ENCODE measurements at places on chromosomes 7 and 10. TPM values are rescaled to one million over a fixed set of nuclear protein-coding genes. Genes with fewer than 3 reads are reported as not detected.

ZNF25 gene
- 7.0 TPM for polyA plus RNA-seq

DNA sequence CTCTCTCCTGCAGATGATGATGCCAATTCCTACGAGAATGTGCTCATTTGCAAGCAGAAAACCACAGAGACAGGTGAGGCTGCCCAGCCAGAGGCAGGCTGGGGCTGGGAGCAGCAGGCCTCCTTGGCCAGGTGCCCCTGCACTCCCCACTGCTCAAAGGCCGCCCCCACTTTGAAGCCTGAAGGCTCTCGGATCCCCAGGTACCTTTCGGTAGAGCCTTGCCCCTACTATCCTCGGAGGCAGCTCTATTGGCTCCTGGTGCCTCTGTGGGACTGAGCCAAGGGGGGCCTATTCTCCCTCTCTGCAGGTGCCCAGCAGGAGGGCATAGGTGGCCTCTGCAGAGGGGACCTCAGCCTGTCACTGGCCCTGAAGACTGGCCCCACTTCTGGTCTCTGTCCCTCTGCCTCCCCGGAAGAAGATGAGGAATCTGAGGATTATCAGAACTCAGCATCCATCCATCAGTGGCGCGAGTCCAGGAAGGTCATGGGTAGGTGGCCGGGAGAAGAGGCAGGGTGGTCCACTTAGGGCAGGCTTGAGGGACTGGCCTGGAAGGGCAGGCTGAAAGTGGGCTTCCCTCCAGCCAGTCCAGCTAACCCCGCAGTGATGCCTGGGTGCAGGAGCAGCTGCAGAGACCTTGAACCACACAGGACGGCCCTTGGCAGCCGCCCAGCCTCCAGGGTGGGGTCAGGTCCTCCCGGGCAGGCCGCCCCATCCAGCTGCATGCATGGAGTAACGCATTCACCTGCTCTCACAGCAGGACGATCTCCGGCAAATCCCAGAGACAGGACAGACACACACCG is 14.1 kb downstream of the LAT2 start:
- no peak for DNase-seq

GRCh38 chr10:22854935-22855421 is 72.9 kb upstream of the ARMC3 start:
- DNase-seq, result no peak

HOXA10 gene
- 0.12 TPM for polyA plus RNA-seq

DNA sequence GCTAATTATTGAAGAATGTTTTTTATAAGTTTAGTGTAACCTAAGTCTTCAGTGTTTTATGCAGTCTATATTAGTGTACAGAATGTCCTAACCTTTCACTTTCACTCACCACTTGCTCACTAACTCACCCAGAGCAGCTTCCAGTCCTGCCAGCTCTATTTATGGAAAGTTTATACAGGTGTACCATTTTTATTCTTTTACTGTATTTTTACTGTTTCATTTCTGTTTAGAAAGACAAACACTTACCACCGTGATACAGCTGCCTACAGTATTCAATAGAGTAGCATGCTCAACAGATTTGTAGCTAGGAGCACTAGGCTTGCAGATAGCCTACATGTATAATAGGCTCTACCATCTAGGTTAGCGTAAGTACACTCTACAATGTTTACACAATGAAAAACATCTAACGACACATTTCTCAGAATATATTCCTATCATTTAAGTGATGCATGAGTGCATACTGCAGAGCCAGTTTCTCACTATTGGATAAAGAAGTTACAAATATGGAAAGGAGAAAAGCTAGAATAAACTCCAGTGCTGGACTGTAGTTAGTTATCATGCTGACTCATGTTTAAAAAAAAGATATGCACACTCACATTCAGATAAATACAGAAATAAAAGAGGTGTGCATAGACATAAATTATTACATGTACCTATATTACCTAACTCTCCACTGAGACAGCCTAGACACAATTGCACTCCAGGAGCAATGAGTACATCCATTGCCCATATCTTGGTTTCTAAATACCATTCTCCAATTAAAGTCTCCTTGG is 30.4 kb downstream of the STEAP1B start:
- DNase-seq, result no peak

DNA sequence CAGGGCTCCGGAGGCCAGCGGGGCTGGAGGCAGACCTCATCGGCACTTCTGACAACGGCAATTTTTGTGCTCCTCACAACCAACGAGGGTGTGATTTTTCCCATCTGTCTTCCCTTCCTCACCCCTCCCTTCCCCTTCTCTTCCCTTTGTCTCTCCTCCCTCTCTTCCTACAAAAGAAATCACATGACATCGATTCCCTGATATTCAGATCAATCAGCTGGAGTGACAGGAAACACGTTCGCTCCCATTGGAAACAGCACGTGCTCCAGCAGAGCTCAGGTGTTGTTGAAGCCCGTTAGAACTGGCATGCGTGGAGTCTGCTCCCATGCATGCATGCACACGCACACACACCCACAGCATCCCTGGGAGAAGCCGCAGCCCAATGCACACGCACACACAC is 222.4 kb downstream of the PTPRN2 start:
- no peak for DNase-seq

DNA sequence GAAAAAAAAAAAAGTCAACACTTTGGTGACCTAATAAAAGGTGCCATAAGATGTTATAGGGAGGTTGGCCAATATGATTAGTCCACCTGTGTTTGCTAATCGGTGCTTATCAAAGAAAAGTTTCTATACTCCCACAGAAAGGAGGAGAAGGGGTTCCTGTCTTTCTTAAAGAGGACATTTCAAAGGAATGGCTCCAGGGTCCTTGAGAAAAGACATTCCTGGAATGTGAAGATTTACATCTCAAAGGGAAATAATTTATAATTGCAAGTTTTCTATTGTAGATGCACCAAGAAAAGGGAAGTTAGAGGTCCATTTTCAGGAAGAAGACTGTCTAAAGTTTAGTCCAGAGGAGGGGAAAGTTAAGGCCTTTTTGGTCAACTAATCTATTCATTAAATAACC is 715.3 kb downstream of the NXPH1 start:
- no peak for DNase-seq

- no peak for DNase-seq
Observed at GRCh38 chr10:24650669-24651391, 72.9 kb downstream of the ARHGAP21 start.

DNA sequence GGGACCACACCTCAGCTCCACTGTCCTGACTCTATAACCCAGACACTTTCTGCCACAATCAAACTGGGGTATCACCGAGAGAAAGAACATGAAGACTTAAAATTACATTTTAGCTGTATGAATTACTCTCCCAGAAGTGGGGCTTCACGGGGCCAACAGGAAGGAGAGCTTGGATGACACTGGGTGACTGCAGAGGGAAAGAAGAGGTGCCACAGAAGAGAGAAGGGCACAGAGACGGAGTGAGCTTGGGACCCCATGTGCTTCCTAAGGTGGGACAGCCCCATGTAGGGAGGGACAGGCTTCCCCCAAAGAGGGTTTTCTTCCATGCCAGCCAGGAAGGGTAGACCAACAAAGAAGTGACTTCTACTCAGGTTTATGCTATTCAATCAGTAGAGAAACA is 162.0 kb upstream of the RHEB start:
- DNase-seq, result no peak

Data from large intestine (tissue), 12 donors.